ENCODE measurements at places on chromosomes 6 and 20. TPM values are rescaled to one million over a fixed set of nuclear protein-coding genes. Genes with fewer than 3 reads are reported as not detected.

- DNase-seq, result peak; percentile 74
Observed at GRCh38 chr6:126767711-126768110, 350.8 kb upstream of the RSPO3 start.

- DNase-seq, result no peak
Observed at GRCh38 chr6:142376800-142377496, 75.1 kb downstream of the ADGRG6 start.

GRCh38 chr6:87483929-87484328 lies 11.2 kb downstream of the SLC35A1 start:
- no peak for DNase-seq

DNA sequence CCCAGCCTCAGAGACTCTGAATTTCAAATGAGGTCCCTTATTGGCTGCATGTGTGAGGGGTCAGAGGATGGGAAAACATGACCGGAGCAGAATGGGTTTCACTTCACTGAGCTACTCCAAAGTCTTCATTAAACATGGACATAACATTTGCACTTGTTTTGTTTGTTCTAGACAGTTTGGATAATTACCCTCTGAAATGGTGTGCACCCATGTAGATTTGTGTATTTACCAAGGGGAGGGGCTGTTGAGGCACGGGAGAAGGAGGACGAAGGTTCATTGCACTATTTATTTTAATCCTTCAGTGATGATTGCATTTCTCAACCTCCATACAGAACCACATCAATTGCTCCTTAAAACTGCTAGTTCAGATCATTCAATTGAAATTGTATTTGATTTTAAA lies 364.2 kb downstream of the TFAP2B start:
- no peak for DNase-seq

GRCh38 chr6:147137986-147138385 lies 66.2 kb upstream of the STXBP5 start:
- no peak for DNase-seq

GRCh38 chr6:152632121-152632782 lies 4.9 kb downstream of the SYNE1 start:
- no peak for DNase-seq

GRCh38 chr6:53360093-53360912 lies 11.6 kb upstream of the ELOVL5 start:
- DNase-seq, result peak; percentile 38

DNA sequence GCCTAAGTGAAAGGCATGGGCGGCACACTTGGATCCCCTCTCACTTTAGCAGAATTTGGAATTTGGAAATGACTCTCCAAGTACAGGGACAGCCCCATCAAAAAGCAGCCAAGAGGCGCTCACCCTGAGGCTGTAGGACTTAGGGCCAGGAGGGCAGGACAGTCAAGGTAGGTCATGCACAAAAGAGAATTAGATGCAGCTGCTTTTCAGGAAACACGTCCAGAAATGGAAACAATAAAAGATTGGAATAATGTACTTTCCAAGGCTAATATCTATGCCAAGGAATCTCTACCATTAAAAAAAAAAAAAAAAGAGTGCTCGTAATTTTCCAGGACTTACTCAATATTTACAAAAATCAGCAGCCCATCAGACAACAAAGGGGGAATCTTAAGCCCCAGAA lies 19.9 kb downstream of the PREP start:
- DNase-seq, result peak; percentile 64

DNA sequence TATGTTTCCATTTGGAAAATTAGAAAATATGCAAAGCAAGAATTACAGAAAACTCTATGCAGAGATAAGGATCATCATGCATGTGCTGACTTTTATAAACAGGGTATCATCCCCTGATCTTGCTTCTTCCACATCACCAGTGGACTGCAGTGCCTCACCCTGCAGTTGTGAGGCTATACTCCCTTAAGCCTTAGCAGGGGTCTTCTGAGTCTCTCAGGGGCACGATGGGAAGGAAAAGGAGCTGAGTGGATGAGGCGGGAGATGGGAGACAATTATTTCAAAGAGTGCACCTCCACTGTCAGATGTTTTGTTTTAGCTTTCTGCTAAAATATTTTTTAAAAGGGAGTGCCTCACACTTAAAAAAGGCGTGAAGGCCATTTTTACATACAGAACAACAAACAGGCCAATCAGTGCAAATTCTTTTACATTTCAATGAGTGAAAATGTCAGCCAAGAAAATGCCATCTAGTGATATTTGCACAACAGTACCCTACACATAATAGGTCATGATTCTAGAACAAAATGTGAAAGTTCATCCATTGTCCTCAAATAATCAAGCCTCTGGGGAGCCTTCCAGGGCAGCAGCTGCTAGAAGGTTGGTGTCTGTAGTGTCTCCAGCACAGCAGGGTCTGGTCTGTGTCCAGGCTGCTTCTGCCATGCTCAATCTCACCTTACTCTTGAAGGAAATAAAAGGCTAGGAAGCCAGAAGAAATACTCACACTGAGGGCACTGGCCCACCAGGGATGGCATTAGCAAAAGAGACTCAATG lies 13.2 kb upstream of the SERPINB9 start:
- no peak for DNase-seq

DNA sequence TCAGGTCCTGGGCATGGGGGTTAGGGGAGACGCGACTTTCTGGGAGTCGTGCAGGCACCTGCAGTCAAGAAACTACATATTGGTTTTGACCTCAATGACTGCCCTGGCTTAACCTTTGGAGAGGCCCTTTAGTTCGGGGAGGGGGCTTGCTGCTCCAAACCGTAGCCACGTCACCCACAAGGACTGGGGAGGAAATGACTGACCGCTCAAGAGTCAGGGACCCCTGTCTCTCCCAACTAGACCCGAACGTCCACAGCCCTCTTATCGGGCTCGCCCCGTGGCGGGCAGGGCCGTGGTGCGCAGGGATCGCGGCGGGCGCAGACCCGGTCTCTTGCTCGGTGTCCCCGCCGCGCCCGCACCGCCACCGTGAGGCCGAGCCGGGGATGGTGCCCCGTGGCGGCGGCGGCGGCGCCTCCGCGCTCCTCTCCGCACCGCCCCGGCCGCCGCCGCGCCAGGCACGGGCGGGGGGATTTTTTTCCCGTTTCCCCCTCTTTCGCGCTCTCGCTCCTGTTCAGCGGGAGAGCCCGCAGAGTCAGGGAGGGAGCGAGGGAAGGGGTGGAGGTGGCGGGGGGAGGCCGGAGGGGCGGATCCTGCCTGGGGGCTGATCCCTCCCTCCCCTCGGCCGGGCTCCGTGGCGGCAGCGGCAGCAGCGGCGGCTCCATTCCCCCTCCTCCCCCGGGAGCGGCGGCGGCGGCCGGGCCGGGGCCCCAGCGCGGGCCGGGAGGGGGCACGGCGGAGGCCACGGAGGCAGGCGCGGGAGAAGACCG lies at the start of gene BRPF3:
BRPF3 (plus strand) TSS at position 632 of the 767 bp plus-strand sequence. CDS start 3,579 bp downstream, outside the sequence.
- peak; percentile 93 for DNase-seq

STAU1 gene
- polyA plus RNA-seq, result 50.6 TPM

WDR46 gene
- polyA plus RNA-seq, result 65.9 TPM

DACT2 gene
- polyA plus RNA-seq, result 0.79 TPM

KHDRBS2 gene
- polyA plus RNA-seq, result 0.52 TPM

DNA sequence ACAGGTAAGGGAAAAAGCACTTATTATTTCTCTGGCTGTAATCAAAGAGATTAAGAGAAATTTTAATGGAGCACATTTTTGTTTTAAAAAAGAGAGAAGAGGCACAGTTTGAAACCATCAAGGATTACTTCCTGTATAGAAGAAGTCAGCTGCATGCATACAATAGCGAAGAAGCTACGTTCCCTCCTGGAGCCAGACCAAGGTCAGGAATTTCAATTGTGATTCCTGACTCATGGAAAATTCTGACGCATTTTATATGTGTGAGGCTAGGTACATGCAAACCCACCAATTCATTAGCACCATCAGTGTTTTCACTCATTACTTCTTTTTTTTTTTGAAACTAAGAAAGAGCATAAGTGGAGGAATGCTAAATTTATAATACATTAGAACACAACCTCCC lies 232.7 kb upstream of the SGK1 start:
- peak; percentile 81 for DNase-seq

- no peak for DNase-seq
Observed at GRCh38 chr6:133114973-133115372, 126.2 kb upstream of the EYA4 start.

PRDM13 gene
- not detected for polyA plus RNA-seq

TRIM15 gene
- 3.6 TPM for polyA plus RNA-seq

GRCh38 chr6:101232961-101233360 lies 160.5 kb upstream of the GRIK2 start:
- DNase-seq, result no peak

GRCh38 chr6:157110607-157111006 lies 212.7 kb downstream of the TMEM242 start:
- DNase-seq, result no peak

DNA sequence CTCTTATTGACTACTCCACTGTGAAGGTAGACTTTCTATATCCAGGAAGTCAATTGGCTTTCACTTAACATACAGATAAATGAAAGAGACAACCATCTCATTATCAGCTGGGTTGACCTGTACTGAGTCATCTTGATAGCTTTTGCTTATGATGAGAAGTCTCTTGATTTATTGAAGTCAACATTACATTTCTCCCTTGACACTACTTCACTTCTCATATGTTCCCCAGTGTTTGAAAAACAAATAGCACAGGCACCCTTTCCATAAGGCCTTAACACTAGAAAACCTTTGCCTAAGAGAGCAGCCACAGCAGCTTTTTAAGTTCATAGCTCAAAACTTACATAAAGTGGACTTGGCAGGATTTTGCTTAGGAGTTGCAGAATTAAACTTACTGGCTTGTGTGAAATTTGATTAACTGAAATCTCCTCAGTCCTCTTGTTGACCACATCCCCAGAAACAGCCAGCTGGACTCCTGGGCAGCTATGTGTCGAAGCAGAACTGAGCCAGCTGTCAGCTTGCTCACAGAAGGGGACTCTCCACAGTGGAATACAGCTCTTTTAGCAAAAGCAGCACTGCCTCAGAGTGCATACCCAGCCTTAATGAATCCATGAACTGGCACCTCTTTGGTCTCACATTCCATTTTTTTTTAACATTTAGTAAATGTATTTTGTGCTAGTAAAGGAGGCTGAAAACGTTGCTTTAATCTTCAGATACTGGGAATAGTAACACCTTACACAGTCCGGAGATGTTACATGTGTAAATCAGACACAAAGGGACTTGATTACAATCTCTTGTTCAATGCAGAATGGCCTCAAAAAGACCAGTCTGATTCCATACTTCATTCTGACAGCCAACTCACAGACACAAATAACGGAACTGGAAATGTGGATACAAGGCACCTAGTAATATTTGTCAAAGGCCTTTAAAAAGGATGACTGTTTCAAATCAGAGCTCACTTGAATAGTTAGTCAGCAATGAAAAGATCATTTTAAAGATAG lies 1532.7 kb downstream of the HACE1 start:
- DNase-seq, result peak; percentile 75

DNA sequence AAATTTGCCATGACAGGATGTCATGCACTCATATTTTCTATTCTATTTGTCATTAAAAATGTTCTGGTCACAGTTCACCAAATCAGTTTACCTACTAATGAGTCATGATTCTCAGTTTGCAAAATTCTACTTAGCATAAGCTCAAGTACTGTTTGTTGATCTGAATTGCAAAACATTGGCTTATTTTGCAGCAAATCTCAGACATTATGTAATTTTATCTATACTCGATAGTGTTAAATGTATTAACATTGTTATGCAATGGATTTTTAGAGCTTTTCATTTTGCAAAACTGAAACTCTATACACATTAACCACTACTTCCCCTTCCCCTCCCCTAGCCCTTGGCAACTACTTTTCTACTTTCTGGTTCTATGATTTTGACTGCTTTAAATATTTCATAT lies 213.8 kb upstream of the ZFP64 start:
- no peak for DNase-seq

DNA sequence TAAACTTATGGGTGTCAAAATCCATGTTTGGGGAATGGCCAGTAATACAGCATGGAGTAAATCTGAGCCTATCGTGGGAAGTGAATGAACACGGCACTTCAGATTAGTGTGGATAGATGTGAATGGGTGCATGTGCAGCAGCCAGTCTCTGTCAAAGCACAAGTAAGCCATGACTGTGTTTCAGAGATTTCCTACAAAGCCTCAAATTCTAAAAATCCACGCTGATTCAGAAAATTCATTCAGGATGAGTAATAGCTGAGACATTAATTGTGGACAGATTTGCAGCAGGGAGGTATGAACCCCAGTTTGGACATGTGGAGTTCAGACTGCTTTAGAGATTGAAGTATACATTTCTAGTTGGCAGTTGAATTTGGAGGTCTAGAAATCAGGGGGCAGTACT lies 115.1 kb downstream of the QKI start:
- no peak for DNase-seq

GRCh38 chr20:49668181-49668877 lies 45.3 kb downstream of the B4GALT5 start:
- DNase-seq, result no peak

GRCh38 chr20:62505337-62506045 lies 29.7 kb upstream of the GATA5 start:
- peak; percentile 62 for DNase-seq

EFCAB8 gene
- polyA plus RNA-seq, result 0.16 TPM

RAET1L gene
- not detected for polyA plus RNA-seq

DNA sequence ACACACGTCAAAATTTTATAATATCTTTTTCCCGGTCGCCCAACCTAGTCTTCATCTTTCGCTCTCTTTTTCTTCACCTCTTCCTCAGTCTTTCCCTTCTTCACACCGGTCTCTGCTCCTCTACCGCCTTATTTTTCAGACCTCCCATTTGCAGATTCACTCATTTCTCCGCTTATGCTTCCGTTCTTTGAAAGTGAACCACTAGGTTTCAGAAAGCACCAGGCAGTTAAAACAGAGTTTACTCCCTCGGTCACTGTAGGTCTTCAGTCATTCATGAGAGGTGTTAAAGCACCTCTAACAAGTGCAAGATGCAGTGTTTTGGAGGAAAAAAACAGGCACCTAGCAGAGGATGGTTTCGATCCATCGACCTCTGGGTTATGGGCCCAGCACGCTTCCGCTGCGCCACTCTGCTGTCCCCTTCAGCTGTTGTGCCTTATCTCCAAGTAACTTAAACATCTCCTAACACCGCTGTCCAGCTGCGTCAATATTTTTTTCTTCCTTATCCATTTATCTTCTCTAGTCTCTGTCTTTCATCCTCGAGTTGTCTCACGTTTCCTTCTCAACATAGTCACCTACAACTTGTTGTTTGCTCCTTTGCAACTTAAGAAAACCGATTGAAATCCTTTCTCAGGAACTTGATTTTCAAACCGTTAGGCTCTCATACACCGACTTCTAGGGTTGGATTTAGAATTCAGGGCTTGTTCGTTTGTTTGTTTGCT lies 119.7 kb upstream of the ZNF184 start:
- peak; percentile 39 for DNase-seq

DNA sequence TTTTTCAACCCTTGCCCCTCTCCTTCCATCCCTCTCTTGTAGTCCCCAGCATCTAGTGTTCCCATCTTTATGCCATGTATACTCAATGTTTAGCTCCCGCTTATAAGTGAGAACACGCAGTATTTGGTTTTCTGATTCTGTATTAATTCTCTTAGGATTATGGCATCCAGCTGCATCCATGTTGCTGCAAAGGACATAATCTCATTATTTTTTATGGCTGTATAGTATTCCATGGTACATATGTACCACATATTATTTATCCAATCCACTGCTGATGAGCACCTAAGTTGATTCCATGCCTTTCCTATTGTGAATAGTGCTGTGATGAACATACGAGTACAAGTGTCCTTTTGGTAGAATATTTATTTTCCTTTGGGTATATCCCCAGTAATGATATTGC lies 66.8 kb downstream of the UNC5CL start:
- DNase-seq, result no peak

Data from muscle of leg (tissue), 16 donors.